Posterior vena cava (tissue), 2 donors: ENCODE measurements at places on chromosomes 3 and 15.
A peak's percentile ranks its signal among the peaks of the same experiment; 100 is the strongest.

GRCh38 chr3:153277029-153277428 is 115.0 kb downstream of the RAP2B start:
- no peak for DNase-seq

- DNase-seq, result no peak
Observed at GRCh38 chr15:42218953-42219592, 11.0 kb upstream of the VPS39 start.

GRCh38 chr3:52093756-52094545 is 37.6 kb upstream of the DUSP7 start:
- DNase-seq, result no peak

DNA sequence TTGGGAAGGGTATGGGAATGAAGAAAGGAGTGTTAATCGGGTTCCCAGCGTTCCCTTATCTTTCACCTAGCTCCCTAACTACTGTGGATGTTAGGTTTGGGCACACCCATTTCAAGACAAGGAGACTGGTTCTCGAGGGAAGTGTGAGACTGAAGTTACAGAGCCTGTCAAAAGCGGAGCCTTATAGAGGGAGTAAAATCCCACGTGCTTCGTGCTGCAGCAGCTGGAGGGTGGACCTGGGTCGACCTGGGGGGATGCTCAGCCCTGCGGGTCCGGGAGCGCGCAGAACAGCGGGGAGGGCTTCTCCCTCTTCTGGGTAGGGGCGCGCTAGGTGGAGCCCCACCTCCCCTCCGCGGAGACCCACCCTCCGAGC is 314 bp upstream of the TMED3 start:
- no peak for DNase-seq

DNA sequence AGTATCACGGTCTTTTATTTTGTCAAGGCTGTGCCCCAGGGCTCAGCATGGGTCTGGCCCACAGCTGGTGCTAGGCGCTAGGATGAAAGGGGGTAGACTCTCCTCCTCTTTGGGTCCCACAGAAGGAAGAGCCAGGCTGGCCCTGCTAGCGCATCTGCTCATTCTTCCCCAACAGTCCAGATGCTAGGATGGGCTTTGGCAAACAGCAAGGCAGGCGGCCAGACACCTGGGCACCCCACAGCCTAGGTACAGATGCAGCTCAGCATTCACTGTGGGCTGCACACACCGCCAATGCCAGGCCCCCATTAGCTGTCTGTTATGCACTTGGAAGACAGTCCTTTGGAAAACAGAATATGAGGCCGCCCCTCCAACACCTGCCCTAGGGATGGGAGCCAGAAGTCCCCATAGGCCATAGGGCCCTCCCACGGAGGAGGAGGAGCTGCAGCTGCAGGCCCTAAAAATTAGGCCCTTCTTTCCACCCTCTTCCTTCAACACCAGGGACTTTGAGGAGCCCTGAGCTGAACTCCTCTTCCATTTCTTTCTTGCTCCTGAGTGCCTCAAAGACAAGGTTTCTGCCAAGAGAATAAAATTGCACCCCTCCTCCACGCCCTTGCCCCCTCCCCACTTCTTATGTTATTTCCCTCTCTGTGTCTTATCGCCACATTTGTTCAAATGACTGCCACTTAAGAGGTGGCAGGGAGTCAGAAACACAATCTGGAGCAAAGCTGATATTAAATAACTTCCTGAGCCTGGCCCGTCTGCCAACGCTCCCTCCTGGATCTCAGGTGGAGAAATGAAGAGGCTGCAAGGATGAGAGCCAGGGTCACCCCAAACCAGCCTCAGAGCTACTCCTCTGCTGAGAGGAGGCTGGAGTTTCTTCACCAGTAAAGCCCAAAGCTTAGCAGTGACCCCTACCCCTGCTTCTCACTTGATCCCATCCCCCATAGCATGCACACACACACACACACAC is 13.7 kb downstream of the NTRK3 start:
- DNase-seq, result peak; percentile 72

GRCh38 chr15:88179562-88179961 is 77.0 kb downstream of the NTRK3 start:
- no peak for DNase-seq

GRCh38 chr3:72586694-72587093 is 261.6 kb downstream of the SHQ1 start:
- DNase-seq, result no peak

DNA sequence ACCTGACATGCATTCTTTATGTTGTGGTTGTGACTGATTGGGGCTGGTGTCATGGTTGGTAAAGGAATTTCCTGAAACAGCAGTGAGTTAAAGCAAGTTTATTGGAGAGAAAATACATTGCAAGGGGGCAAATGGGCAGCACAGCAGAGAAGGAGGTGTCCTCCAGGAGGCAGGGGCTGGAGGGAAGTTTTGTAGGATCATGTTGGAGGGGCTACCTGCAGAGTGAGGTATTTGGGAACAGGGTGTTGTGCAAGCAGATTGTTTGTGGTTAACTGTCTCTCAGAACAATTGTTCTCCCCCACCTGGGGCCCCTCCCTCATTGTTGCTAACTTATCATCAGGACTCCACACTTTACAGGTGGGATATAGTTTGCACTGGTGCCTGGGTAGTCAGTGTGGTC is 196.0 kb downstream of the NSUN3 start:
- DNase-seq, result no peak

- DNase-seq, result no peak
Observed at GRCh38 chr15:93179072-93179471, 90.1 kb upstream of the RGMA start.

- no peak for DNase-seq
Observed at GRCh38 chr3:8385848-8386620, 115.6 kb upstream of the LMCD1 start.

GRCh38 chr3:43876648-43877047 is 185.9 kb downstream of the ABHD5 start:
- DNase-seq, result no peak

GRCh38 chr15:64090527-64090926 is 3.1 kb downstream of the CIAO2A start:
- no peak for DNase-seq

DNA sequence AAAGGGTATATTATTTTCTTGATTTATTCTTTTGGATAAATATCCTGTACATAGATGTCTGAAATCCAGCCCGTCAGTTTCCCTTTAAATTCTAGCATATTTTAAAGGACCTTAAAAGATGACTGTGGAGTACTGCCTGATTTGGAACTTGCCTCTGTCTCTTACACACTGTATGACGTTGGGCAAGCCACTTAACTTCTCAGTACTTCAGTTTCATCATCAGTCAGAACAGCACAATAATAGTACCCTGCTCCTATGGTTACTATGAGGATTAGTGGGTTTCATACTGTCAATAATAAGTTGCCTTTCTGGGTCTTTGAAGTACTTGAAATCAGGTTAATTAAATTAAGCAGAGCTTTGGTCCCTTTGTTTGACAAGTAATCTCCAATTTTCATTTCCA is 374.3 kb downstream of the TIGIT start:
- no peak for DNase-seq

GRCh38 chr3:61821823-61822251 is 260.5 kb downstream of the PTPRG start:
- DNase-seq, result no peak

DNA sequence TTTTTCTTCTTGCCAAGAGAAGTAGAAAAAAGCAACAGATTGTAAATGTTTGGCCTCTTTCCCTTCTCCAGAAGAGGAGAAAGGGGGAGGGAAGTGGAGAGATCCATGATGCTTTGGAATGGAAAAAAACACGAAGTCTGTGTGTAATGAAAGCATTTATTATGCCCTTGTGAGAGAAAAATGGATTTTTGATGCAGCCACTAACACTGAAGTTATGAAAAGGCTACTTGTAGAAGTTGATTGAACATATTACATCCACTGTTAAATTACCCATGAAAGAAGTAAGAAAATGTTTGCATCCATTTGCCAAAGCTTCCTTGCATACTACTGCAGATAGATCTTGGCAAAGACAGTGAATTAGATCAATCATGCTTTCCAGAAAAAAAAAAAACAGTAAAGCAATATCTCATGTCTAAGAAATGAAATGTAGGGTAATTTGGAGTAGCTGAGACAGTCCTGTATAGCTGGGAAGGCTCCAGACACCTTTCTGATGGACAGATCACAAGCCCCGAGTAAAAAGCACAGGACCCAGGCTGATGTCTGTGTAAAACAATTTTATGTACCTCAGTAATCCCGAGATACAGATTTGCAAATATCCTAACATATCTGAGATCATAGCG is 295.5 kb downstream of the PLOD2 start:
- DNase-seq, result no peak

DNA sequence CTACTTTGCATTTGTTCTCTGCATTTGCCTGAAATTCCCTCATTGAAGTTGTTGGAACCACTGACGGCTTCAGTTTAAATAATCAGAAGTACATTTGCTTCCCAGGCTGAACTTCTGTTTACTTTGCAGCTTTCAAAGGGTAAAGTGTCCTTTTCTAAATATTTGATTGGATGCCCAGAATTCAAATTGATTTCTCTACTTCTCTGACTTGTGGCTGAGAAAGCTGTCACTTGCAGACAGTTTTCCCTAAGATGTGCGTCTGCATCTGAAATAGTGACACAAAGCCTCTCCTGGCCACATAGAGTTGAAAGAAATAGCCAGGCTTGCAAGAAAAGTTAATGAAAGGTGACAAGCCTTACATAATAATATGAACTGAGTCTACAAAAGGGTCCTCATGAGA is 299.6 kb downstream of the THSD4 start:
- no peak for DNase-seq

DNA sequence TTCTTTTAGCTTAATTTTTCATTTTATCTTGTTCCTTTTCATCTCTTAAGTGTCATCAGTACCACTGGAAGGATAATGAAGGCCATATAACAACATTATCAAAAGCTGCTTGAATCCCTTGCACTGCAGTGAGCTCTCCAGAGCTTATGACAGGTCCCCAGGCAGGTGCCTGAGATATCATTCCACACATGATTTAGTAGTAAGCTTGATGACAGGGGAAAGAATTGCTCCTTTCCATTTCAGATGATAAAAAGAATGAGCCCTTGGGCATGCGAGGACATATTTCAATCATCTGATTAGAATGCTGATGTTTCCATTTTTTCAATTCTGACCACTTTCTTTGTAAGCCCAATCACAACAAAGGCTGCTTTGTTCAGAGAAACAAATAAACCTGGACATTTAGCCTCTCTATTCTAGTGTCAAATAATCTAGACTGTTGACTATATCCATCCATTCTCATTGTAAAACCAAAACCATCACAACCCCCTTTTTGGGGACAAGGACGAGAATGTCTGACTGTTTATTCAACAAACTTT is 567.8 kb downstream of the IGSF11 start:
- DNase-seq, result no peak

GRCh38 chr3:41208507-41209220 is 9.4 kb downstream of the CTNNB1 start:
- DNase-seq, result no peak

GRCh38 chr3:131602011-131602779 is 99.4 kb upstream of the MRPL3 start:
- no peak for DNase-seq

GRCh38 chr3:195078891-195079440 is 192.0 kb downstream of the XXYLT1 start:
- peak; percentile 62 for DNase-seq

DNA sequence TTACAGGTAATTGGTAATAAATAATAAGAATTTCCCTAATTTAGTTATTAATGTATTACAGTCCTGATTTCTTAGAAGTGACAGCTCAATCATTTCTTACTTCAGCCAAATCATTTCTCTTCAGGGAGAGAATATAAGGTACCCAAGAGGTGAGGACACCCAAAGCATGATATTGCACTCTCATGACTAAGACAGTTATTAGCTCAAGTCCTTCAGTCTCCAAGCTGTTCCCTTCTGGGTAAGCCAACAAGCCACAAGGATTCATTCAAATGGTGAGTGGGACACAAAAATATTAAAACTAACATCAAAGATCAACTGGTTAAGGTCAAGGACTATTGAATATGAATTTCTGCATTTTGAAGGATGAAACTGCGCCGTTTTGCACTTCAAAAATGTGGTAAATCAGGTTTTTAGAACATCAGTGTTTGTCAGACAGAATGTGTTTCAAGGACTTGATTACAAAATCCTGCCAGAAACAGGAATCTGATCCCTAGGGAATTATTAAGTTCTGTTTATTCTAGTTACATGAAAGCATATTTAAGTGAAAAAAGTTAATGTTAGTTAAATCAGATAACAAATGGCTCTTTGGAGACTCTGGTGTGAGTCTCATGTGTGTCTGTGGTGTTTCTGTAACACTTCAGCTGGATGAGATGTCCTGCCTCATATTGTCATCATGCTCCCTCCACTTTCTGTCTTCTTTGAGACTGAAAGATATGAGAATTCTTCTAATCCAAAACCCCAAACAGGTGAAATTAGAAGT is 101.7 kb upstream of the COL8A1 start:
- DNase-seq, result no peak

- no peak for DNase-seq
Observed at GRCh38 chr3:70726961-70727360, 414.5 kb upstream of the MDFIC2 start.

- no peak for DNase-seq
Observed at GRCh38 chr15:67762610-67763368, 62.5 kb upstream of the SKOR1 start.

DNA sequence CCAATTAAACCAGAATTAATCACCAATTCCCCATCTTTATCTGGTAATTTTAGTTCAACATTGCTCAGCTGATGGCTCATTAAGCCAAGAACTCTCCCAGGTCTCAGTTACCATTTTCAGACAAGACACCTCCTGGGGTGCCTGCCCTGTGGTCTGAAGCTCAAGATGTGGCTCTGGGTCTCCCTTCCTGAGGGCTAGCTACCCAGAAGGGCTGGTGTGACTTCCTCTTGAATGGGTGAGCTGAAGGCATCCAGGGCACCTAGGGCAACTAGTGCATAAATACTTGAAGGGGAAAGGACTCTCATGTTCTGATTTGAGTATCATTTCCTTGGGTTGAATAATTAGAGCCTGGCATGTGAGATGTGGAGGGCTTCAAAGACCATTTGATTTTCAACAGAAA is 6.7 kb upstream of the TM4SF1 start:
- DNase-seq, result no peak

GRCh38 chr3:156816091-156816793 is 9.9 kb upstream of the LEKR1 start:
- DNase-seq, result peak; percentile 82

DNA sequence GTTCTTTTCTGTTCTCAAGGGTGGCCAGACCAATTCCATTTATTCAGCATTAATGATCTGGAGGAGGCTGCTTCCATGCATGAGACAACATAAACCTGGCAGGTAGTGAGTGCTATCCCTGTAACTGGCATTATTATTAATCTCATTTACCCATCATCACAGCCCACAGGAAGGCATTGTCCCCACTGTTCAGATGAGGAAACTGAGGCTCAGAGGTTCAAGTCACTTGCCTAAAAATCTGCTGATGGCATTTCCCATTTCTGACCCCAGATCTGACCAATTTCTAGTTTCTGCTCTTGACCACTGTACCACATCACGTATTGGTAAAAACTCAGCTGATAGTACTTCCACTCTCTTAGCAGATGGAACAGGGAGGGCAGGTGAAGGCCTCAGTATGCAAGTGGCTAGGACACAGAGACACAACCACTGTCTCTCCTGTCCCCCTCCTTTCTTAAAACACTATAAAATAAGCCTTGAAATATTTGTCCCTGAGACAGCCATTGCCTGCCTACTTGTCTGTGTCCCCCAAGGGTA is 36.1 kb downstream of the TRANK1 start:
- DNase-seq, result no peak
